ENCODE measurements at places on chromosomes 2 and 18.

DNA sequence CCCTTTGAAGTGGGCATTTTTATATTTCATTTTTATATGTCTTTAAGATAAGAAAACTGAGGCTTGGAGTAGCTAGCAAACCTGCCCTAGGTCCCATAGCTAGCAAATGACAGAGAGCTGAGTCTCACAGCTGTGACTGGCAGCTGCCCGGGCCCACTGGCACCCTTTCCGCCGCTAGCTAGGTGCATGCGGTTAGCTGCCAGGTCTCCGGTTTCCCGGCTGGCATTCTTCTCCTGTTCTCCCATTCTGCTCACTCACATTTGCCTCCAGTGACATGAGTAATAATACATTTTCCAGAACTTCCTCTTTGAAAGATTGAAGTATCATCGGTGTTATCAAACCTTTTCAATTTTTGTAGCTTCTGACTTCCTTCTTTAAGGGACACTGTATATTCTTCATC, 38.7 kb downstream of the MTCL1 start:
- DNase-seq = no peak

GRCh38 chr18:159037-159652, 788 bp downstream of the USP14 start:
- peak; percentile 8 for DNase-seq

GRCh38 chr2:119222863-119223520, 642 bp upstream of the STEAP3 start:
- DNase-seq = no peak

GRCh38 chr18:72543357-72544055, 636 bp downstream of the CBLN2 start:
- no peak for DNase-seq

GRCh38 chr18:2998644-2999043, 14.3 kb downstream of the LPIN2 start:
- DNase-seq = no peak

- DNase-seq = no peak
Observed at GRCh38 chr2:172642301-172643020, 86.6 kb downstream of the PDK1 start.

DNA sequence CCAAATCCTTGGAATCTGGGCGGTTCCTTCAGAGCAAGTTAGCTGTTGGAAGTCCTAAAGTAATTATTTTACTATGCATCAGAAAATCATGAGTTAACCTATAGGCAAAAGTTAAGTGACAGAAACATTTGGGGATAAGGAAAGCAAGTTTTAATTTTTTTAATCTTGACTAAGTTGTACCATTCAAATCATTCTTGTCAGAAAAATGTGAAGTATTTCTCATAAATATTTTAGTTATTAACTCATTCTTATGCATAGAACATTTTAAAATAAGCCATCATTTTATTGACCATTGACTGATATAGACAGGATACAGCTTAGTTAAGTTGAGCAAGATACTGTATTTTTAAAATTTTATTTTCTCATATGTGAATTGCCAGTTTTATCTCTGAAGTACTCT, 98.2 kb upstream of the FOSL2 start:
- no peak for DNase-seq

GRCh38 chr18:54829856-54830255, 1.6 kb downstream of the RAB27B start:
- DNase-seq = no peak

DNA sequence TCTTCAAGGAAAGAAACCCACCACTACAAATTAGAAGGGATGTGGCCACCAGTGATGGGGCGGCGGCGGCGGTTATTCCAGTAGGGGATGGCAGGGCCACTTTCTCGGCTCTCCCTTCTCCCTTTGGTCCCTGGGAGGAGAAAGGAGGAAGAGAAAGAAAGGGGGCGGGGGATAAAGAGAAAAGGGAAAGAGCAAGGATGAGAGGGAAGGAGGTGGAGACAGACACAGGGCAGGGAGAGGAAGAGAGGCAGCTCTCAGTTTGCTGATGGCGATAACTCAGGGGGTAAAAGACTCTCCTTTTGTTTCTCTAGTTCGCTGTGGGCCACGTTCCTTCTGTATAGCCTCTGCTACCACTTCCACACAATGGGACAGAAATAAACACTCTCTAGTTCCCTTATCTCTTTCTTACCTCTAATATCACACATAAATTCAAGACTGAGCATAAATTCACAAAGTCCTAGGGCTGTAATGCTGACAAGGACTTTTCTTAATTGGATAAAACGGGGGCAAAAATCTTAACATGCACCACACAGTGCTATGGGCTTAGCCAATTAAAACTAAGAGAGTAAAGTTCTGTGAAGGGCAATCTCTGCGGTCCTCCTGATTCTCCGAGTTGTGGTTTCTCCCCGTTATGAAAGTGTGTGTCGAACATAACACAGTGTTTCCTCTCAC, 14.6 kb downstream of the SFT2D3 start:
- DNase-seq = no peak

- DNase-seq = peak; percentile 33
Observed at GRCh38 chr2:159124441-159124911, 156.0 kb downstream of the TANC1 start.

DNA sequence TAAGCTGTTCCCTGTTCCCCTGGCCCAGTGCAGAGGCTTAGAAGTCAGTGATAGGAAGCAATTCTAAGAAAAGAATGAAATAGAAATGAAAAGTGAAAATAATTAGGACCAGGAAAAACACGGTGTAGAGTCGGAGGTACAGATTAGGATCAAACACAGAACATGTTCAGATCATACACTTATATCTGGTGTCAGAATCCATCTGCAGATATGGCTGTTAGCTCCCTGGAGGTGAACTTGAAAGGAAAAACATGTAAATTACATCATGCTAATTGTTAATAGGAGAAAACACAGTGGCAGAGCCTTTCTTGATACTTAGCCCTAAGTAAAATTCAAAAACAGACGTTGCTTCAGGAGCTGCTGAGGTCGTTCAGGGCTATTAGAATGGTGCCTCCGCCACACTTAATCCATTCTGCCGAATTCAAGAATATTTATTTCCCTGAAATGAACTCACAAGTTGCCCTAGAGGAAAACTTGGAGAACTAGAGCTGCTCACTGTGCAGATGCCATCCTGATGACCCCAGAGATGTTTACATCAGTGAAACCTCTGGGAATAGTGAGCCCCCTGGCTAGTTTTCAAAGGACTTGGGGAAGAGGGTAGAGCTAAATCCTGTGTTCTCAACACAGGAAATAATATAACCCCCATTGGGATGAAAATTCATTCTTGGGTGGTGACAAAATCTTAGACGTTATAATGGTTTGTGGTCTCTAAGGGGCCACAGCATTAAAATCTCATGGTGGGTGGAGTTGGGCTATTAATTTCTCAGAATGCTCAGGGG, 27.5 kb downstream of the LPIN1 start:
- DNase-seq = no peak

DNA sequence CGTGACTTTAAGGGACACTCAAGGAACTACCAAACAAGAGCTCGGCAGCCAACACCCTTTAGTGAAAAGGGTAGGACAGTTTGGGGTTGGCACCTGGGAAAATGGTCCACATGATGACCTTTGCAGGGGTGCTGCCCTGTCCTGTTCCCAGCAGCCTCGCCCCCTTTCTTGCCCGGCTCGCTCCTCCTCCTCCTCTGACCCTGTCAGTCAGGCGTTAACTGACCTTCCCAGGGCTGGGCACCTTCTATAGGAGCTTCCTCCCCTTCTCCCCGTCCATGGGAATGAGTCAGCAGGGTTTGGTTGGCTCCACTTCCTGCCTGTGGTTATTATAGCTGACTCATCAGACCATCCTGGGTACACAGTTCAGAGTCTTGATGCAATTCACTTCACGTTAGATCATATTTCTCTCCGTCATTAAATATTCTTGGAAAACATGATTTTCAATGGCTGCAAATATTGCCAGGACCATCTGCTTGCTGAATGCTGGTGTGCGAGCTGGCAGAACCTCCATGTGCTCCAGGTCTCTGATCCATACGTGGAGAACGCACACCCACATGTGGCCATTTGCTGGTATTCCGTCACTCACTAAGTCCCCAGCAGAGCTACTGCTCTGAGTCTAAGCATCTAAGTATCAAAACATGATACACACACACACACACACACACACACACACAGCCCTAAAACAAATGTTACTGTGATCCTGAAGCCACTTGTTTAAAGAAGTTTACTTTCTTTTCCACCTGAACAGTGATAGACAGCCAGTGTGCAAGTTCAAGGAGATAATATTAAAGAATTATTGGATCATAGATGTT, 185.0 kb downstream of the ANAPC1 start:
- peak; percentile 94 for DNase-seq

- no peak for DNase-seq
Observed at GRCh38 chr2:170651624-170652325, 63.4 kb upstream of the SP5 start.

- no peak for DNase-seq
Observed at GRCh38 chr2:161571051-161571429, 53.2 kb upstream of the SLC4A10 start.

DNA sequence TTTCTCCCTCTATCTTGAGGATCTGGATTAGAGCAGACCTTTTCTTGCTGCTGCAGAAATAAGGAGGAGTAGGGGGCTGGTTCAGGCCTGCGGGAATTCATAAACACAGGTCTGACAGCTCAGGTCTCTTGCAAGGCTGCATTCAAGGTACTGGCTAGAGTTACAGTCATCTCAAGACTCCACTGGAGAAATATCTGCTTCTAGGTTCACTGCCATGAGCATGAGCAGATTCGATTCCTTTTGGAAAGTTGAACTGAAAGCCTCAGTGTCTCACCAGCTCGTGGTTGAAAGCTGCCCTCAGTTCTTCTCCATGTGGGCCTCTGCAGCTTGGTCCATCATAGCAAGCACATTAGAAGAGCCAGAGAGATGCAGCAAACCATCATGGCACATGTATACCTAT, 124.4 kb upstream of the SETBP1 start:
- no peak for DNase-seq

DNA sequence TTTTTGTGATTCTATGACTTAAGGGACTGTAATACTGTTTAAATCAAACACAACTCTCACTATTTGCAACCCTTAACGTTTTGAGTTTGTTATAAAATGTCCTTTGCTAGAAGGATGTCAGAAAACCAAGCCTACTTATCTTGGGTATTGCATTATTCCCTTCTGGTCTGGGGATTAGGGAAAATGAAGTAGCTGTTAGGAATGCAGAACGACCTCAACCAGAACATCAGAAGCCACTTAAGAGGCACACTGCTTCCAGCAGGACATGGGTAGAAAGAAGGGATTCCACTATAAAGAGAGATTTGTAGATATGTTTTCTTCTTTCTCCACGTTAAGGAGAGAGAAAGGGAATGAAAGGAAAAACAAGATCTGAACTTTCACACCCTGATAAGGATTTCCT, 101.2 kb downstream of the SETBP1 start:
- DNase-seq = no peak

DNA sequence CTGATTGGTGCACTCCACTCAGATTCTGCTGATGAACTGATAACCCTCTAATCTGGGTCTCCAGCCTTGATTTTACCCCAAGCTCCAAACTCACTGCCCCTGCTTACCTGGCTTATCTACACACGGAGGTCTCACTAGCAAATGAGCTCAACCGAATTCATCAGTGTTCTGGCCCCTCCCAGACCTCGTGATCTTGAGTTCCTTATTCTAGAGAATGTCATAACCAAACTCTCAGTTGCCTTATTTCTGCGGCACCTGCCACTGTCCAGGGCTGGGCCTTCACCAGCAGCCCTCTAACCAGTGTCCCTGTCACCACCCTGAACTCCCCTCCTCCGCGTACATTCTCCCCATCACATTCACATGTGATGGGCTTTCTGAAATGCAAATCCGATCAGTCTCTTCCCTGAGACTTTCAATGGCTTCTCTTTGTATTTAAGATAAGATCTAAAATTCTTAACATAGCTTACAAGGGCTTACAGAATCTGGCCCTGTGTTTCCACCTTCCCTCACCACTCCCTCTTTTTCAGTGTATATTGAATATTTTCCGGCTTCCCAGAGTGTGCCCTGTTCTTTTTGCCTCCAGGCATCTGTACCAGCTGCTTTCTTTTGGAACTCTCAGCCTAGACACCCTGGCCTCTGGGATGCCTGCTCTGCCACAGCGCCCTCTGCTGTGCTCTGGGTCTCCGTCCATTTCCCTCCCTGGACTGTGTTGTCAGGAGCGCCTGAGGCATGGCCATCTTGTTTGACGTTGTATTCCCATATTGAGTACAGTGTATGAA, 31.1 kb downstream of the NAB1 start:
- DNase-seq = peak; percentile 32

DNA sequence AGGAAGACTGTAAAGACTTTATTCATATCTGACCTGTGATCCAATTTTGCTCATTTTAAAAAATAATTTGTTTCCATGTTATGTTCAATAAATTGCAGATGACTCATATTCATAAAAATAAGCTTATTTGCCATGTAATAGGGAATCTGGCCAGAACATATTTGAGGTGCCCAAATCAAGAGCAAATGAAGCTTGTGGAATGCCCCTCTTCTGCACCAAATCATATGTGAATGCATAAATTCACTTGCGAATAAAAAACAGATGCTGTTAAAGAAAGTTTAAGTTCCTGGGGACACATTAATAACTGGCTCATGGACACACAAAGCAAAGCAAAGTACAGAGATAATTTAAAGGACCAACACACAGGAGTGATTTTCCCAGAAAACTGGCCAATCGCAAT, 279.0 kb upstream of the CDH2 start:
- DNase-seq = no peak

GRCh38 chr18:49691177-49691608, 122.1 kb downstream of the ACAA2 start:
- DNase-seq = no peak

- no peak for DNase-seq
Observed at GRCh38 chr2:234879671-234880455, 72.0 kb upstream of the SH3BP4 start.

DNA sequence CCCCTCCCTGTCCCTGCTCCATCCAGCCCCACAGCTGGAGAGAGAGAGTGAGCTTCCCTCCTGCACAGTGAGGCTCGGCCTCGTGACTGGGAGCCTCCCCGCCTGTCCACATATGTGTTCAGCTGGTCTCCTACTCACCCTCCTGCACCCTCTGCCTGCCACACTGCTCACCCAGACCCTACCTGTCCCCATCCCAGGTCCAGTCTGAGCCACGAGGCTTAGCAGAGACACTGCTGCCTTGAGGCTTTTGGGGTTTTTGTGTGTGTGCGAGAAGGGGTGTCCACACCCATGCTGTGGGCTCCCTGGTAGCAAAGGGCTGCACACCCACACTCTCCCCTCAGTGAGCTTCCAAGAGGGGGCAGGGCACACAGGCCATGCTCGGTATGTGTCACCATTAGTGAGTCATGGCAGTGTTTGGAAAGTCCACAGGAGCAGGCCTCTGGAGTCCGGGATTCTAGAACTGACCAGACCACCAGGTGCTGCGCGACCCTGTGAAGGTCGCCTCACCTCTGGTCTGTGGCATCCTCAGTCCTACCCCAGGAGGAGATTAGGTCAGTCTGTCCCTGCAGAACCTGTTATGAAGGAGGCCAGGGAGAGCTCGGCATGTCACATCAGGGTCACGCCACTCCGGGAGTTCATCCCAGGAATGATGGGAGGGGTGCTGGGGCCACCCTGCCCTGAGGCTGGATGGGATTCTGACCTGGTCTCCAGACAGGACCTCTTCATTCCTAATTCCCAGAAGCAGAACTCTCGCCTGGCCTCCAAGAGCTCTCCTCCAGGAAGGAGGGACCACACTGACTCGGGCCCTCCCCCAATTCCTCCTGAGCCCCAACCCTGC, 39.9 kb upstream of the SMAD7 start:
- no peak for DNase-seq

- no peak for DNase-seq
Observed at GRCh38 chr2:100721693-100722092, 98.2 kb upstream of the NPAS2 start.
